ENCODE measurements at places on chromosomes 4 and X. TPM values are rescaled to one million over a fixed set of nuclear protein-coding genes. Genes with fewer than 3 reads are reported as not detected.

USP17L10 gene
- total RNA-seq = not detected

DNA sequence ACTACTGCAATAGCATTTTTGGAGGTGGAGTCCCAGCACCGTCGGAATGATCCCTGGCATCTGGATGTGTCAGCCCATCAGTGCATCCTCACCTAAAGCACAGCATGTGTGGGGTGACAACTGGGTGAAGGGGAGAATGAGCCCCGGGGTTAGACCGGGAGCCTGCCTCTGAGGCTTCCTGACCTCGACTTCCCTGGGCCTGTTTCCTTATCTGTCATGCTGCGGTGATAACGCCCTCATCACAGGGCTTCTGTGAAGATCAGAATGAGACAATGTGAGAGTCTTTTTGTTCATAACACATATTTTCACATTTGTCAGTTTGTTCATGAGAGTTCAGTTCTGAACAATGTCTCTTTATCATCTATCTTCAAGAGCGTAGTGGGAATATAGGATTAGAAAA is 31.1 kb upstream of the PDLIM3 start:
- no peaks in the 10 kb centered on the region for H3K27me3 ChIP-seq
- no peaks in the 10 kb centered on the region for H3K36me3 ChIP-seq
- peak overlapping the region; percentile 64 for H3K27ac ChIP-seq
- no peak overlapping the region for H3K4me3 ChIP-seq
- no peak for DNase-seq
- no peaks in the 10 kb centered on the region for H3K4me1 ChIP-seq

MTCP1 gene
- total RNA-seq = 2.8 TPM

GRIA2 gene
- total RNA-seq = not detected

RIPPLY1 gene
- total RNA-seq = 1.2 TPM

AMTN gene
- total RNA-seq = not detected

DNA sequence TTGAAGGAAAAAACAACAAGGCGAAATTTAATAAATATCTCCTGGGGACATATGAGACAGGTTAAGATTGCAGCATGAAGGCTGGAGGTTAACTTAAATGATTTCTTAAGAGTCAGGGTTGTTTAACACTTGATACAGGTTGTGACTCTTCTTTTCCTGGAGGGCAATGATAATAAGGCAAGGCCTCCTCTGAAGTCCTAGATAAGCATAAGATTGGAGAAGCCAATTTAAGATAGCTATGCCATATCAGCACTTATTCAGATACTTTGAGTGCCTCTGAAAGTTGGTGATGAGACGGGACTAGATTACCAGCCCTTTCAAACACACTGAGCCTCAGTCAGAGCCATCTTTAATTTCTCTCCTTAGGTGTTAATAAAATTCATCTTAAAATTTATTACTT is 350.8 kb downstream of the FBXO8 start:
- no peaks in the 10 kb centered on the region for H3K27me3 ChIP-seq
- no peak for DNase-seq
- no peaks in the 10 kb centered on the region for H3K36me3 ChIP-seq

SPANXN4 gene
- not detected for total RNA-seq

LRBA gene
- 69.8 TPM for total RNA-seq

HOPX gene
- 2.4 TPM for total RNA-seq

DNA sequence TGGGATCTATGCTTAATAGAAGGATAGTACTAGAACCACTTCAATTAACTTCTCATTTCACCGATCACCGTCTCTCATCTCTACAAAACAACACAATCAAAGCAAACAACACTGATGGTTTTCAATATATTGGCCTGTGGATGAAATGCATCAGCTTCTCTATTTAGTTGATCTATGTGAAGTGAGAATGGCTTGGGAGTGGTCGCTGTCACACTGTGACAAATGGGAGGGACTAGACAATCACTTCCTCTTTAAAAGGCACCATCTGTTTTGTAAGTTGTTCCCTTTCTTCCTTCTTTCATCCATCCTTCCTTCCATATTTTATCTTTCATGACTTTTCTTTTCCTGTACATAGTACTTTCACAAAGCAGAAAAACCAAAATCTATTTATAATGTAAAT is 23.9 kb upstream of the NWD2 start:
- H3K4me1 ChIP-seq = no peaks in the 10 kb centered on the region
- no peaks in the 10 kb centered on the region for H3K27me3 ChIP-seq
- H3K27ac ChIP-seq = no peak overlapping the region

GRCh38 chrX:101274198-101274597 is 16.9 kb downstream of the TAF7L start:
- peaks cover 5% of the 10 kb centered on the region for H3K27me3 ChIP-seq
- H3K4me3 ChIP-seq = no peak overlapping the region
- DNase-seq = no peak
- no peaks in the 10 kb centered on the region for H3K36me3 ChIP-seq
- no peak overlapping the region for H3K27ac ChIP-seq
- H3K4me1 ChIP-seq = no peaks in the 10 kb centered on the region

All from liver (tissue), 10 donors.